RPMI7951 (cell line): ENCODE measurements at places on chromosomes 2 and 18.

GRCh38 chr2:59223742-59224141, 982.6 kb upstream of the FANCL start:
- no peak for DNase-seq

DNA sequence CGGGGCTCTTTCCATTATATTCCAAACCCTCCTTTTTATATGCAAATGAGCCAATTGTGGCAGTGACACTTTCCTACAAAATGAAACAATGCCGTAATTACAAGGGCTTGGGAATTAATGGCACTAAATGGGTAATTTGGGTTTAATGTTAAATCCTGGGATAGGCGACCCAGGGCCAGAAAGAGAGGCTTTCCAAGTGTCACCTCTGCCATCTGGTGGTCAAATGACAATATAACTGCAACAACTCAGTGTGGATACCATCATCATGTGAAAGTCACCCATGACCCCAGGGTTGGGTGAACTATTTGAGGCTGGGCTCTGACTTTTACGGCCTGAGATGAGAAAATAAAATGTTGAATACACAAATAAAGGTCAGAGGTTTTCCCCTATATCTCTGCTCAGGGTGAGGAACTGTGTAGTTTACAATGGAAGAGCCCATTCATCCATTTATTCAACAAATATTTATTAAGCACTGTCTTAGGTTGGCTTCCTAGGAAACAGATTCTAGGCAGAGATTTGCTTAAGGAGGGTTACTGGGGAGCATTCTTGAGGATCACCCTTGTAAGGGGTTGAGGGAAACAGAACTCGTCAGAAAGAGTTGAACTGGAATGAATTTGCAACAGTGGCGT, 13.6 kb upstream of the THADA start:
- DNase-seq = peak; percentile 54

DNA sequence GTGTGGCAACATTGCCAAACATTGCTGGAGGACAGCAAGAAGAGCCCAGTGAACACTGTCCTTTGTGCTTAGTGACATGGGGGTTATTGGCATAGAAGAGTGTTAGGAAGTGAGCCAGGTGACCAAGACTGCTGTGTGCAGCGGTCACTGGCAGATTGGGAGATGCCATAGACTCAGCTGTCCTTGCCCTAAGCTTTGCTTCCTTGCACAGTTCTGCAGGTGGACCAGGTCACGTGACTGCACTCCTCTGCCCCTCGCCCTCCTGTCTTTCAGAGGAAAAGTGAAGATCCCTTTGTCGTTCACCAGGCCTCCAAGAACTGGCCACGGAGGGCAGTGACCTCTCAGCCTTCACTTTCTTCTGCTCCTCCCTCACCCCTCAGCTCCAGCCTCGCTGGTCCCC, 215.6 kb upstream of the SMIM21 start:
- no peak for DNase-seq

DNA sequence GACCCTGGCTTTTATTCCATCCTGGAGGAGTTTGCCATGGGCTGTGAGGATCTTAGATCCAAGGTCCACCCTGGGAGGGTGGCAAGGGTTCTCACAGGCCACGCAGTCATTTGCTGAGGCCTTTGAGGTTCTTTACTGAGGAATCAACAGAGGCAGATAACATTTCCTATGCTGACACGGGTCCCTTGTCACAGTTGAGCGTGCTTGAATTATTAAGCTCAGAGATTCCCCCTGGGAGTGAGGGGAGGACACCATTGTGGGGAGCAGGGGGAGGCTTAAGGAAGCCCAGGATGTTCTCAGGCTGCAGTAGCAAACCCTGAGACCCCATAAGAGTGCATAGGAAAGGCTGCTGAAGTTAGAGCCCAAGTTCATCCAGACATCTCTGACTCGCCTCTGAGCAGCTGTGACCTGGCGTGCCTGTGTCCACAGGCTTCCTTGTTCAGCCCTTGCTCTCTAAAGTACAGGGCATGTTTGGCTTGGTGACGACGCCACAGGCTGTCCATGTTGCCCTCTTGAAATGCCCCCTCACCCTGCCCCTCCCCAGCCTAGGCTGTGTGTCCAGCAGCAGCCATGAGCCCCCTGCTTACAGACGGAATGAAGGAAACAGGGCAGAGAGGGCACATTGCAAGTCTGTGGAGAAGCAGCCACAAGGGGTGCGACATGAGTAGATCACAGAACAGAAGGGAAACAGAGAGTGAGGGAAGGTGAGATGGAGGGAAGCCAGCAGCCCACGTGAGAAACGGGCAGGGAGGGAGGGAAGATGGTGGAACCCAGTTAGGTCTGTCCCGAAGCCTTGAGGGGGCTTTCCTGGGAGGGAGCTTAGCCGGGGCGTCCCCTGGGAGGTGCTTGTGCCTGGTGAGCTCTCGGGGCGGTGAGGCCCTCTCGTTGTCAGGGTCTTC, 34.0 kb downstream of the NAPG start:
- DNase-seq = peak; percentile 6

DNA sequence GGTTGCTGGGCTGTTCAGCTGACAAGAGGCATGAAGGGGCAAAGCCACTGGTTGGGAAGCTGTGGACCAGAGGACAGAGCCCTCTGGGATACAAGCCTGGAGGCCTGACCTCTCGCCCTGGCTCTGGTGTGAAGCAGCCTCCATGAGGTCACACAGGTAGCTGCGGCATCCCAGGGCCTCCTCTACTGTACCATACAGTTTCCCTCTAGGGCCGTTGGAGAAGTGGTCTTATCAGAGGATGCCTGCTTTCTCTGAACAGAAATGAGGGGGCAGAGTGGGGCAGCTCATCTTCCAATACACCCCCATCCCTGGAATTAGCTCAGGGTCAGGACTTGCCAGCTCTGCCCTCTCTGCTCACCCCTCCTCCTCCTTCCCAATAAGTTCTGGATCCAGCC, 135.1 kb upstream of the SMAD2 start:
- DNase-seq = no peak

DNA sequence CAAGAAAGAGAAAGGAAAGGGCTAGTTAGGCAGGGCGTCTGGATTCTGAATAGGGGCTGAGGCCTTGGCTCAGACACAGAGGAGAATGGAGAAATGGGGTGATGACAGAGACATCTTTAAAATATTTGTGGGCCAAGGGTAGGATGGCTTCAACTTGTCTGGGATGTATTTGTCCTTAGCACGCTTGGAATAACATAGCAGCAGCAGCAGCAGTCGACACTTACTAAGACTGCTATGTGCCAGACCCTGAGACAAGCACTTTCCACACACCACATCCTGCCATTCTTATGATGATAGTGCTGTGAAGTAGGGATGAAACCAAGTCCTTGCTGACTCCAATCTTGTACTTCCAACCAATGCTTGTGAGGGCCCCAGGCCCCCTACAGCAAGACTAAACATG, 2.6 kb downstream of the IL1RL1 start:
- no peak for DNase-seq

- no peak for DNase-seq
Observed at GRCh38 chr2:198408171-198408570, 603.8 kb downstream of the PLCL1 start.

- no peak for DNase-seq
Observed at GRCh38 chr18:76988827-76989646, 143.5 kb downstream of the MBP start.
